ENCODE measurements at places on chromosomes 6 and 20. TPM values are rescaled to one million over a fixed set of nuclear protein-coding genes. Genes with fewer than 3 reads are reported as not detected.
A peak's percentile ranks its signal among the peaks of the same experiment; 100 is the strongest.

The MYL9 gene
- 219 TPM for polyA plus RNA-seq

- no peak for DNase-seq
These were observed 5.2 kb upstream of the BPIFB6 start for GRCh38 chr20:33026072-33026778.

GRCh38 chr6:55174211-55175026 is at the start of gene HCRTR2:
Gene HCRTR2 (plus strand): TSS chr6:55174515. CDS start chr6:55174588, 73 bp downstream.
- peak; percentile 7 for DNase-seq

The PTGIS gene
- 34.6 TPM for polyA plus RNA-seq

DNA sequence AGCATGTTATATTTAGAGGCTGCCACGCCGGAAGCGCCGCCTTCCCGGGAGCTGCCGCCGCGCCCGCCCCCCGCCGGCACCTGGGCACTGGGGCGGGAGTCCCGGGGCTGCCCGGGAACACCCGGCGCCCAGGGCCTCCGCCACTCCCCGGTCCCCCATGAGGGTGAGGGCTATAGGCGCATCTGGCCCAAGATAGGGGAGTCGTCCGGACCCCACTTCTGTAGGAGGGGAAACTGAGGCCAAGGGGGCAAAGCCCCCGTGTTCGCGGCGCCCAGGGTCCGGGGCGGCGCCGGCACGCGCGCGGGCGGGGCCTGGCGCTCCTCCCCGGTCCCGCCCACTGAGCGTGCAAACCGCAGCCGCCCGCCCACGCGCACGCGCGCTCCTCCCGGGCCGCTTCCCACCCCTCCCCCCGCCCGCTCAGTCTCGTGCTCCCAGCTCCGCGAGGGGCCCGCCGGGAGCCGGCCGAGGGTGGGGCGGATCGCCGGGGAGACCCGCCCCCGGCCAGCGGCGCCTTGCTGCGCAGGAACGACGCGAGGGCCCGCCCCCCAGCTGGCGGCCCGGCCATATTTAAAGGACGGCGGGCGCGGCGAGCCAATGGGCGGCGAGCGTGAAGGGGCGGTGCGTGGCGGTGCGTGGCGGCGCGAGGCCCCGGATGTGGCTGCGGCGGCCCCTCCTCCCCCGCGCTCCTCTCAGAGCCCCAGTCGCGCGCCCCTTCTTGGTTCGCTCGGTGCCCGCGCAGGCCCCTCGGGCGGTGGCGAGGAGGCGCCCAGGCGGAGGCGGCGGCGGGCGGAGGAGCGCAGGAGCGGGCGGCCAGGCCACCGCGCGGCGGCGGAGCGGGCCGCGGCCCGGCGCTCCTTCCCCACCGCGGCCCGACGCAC is at the start of gene LSM14B:
LSM14B (plus strand) TSS at position 700 of the 878 bp plus-strand sequence. CDS start 192 bp downstream, outside the sequence.
- DNase-seq = peak; percentile 98

The MKKS gene
- 32.4 TPM for polyA plus RNA-seq

GRCh38 chr6:21222656-21223055 is 370.9 kb upstream of the SOX4 start:
- DNase-seq = no peak

GRCh38 chr6:169784821-169785340 is 33.5 kb downstream of the ERMARD start:
- no peak for DNase-seq

The BMP2 gene
- polyA plus RNA-seq = 22.1 TPM

The MTRF1L gene
- polyA plus RNA-seq = 26.3 TPM

The MYB gene
- polyA plus RNA-seq = 5.7 TPM

The PXDC1 gene
- polyA plus RNA-seq = 17.3 TPM

DNA sequence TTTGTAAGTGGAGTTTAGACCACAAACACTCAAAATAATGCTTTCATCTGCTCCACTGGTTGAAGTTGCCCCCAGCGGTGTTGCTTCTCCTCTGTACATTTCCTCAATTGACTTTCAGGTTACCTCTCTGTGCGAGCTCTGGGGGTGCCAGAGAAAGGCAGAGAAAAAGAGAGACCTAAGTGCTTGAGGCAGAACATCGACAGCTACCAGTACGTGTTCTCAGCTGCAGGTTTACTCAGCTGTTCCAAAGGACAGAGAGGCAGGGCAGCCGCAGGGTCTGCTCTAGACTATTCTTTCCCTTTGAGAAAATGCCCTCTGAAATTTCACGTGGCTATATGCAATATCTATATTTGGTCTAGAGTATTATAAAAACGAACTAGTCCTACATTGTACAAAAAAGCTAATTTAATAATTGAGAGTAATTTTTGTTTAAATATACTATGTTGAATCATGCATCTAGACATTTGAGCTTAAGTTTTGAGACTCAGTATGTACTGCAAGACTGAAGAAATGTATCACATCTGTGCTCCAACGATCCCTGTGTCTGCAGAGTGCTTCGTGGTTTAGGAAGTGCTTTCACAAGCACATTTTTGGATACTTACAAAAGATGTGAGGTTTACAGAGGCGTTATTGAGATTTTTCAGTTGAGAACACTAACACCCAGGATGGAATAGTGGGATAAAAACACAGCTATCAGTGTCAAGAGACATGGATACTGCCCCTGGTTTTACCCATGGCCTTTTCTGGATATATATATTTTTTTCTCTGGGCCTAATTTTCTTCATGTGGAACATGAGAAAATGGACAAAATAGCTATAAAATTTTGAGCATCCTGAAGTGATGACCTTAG is 453.6 kb upstream of the FLRT3 start:
- no peak for DNase-seq

DNA sequence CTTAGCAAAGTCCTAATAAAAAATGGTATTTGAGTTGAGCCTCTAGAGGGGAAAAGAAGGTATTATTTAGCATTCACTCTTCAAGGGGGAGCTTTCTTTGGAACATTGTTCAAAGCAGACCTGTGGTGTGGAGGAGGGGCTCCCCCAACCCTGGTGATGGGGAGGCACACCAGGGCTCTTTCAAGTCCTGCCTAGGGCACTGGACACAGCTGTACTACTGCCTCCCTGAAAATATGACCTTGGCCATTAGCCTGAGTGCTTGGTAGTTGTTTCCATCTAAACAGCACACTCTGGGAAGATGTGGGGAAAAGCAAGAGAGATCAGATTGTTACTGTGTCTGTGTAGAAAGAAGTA is 215.1 kb upstream of the CNR1 start:
- DNase-seq = no peak

DNA sequence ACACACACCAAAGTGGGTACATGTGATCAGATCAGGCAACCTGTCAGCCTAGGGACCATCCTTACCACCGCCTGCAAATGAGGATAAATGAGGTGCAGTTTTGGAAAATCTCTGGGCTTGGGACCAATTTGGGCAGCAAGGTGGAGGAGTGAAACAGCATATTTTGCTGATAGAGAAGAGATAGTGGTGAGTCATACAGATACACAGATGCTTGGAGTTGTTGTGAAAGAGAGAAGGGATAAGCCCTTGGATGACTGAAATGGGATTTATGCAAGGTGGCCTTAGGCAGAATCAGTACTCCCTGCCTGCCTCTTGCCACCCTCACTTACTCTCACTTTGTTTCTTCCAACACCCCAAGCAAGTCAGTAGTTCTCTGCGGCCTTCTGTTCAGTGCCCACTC is 34.7 kb downstream of the BMP2 start:
- no peak for DNase-seq

GRCh38 chr6:39794231-39794630 is 2.1 kb downstream of the DAAM2 start:
- no peak for DNase-seq

The OPRL1 gene
- 0.94 TPM for polyA plus RNA-seq

The EDN1 gene
- 4.9 TPM for polyA plus RNA-seq

GRCh38 chr6:36979347-36979742 is 6.7 kb downstream of the MTCH1 start:
- no peak for DNase-seq

DNA sequence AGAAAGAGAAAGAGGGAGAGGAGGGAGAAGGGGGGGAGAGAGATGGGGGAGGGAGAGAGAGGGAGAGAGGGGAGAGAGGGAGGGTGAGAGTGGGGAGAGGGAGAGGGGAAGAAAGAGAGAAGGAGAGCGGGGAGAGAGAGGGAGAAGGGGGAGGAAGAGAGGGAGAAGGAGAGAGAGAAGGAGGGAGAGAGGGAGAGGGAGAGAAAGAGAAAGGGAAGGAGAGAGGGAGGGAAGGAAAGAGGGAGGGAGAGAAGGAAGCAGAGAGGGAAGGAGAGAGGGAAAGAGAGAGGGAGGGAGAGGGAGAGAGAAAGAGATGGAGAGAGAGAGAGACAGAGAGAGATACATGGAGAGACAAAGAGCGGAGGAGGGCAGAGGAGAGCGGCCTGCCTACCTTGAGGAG is 23.8 kb downstream of the GATA5 start:
- no peak for DNase-seq

DNA sequence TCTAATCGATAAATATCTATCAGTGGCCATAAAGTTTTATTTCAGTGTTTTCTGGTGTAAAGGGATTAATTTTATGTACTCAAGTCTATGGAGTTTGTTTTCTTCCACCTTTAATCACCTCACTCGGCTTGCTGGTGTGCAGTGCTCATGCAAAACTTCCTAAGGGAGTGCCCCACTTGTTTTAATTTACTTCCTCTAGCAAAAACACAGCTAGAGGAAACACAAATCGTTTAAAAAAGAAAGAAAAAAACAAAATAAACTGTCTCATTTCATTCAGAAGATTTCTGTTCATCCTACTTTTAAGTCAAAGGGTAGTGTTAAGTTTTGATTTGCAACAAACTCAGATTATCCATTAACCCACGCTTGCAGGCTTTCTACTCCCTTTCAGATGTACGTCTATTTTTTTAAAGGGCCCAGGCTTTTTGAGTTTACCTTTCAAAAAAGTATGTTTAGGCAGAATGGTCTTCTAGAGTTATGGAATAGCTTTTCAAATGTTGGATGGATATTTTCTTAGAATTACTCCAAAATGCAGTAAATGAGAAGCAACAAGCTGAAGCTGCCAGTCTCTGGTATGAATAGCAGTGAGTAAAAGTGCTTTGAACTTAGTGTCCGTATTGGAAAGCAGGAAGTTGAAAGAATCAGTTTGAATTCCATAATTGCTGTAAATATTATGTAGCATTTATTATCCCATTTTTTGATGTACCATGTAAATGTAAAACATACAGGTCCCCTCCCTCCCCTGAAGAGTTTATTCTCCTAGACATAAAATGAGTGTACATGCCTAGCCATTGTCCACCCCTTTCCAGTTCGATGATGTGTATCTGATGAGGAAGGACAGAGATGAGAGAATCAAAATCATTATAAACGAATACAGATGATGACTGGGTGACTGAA is 113.3 kb downstream of the SLC16A10 start:
- peak; percentile 26 for DNase-seq

DNA sequence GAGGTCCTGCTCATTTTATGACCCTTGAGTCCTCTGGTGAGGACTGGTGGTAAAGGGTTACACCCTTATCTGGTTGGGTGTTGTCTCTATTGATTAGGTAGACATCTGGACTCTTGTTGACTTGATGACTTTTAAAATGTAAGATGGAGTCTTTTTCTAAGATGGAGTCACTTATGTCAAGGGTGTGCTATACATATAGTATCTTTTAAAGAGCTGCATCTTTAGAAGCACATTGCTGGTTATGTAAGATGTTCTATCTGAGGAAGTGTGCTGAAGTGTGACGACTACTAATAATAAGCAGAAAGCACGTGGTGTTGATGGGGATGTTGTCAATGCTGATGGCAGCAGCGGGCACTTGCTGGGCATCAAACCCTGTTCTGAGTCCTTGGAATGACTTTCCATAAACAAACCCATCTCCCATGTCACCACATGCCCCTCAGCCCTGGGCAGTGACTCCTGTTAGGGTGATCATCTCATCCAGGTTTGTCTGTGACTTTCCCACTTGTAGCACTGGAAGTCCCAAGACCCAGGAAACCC is 229.6 kb downstream of the EYA2 start:
- DNase-seq = no peak

GRCh38 chr6:21091411-21091810 is 502.1 kb upstream of the SOX4 start:
- DNase-seq = no peak

DNA sequence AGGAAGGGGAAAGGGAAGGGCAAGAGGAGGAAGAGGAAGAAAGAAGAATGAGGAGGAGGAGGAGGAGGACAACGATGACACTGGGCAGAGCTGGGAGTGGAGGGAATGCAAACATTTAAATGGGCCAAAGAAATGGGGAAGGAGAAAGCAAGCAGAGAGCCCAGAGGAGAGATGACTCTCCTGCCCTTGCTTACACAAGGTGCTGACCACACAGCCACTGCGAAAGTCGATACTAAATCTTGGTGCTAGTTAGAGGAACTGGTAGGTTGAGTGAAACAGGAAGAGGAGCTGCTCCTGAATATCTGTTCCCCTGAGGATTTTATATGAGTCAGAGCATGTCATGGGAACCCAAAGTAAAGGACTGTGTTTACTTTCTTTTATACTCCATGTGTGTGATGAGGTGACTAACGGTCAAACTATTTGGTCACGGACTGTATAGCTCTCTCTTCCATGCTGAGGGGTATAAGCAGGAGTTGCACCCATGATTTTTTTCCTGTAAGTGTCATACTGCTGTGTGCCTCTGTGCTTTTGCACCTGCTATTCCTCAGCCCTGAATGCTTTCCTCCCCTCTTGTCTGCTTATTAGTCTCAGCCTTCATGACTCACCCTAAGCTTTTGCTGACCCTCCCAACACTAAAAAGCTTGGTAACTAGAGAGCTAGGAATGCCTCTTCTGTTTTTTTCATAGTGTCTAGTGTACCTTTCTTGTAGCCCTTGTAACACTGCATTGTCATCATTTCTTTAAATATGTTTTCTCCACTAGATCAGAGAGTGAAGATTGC is 9.5 kb upstream of the PAQR8 start:
- no peak for DNase-seq

DNA sequence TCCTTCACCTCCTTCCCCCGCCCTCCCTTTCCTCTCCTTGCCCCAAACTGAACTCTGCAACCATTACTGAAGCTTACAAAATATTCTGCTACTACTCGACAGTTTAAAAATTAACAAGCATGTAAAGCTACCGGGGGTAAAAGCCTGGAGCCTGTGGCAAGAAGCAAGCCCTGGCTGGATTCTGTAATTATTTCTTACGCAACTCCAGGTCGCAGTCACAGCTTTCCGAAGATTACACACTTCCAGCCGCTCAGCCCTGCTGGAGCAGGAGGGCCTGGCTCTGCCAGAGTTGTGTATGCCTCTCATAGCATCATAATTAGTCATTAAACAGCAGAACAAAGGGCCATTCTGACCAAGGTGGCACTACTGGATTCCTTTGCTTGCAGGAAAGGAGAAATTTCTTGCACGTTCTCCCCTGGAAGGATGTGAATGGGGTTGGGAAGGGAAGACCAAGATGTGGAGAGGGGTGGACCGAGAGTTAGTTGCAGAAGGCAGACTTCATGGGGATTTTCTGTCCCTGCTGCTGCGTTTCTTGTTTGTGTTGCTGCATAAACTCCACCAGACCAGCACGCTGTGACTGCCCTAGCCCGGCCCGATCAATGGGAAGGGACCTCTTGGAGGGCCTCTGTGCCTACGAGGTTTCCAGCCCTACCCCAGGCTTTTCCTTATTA is 23.6 kb downstream of the FOXQ1 start:
- DNase-seq = peak; percentile 69

The CLIC5 gene
- polyA plus RNA-seq = 218 TPM

GRCh38 chr6:2819978-2820377 is 21.7 kb downstream of the SERPINB1 start:
- no peak for DNase-seq
